ENCODE measurements at places on chromosomes 7 and 10.

DNA sequence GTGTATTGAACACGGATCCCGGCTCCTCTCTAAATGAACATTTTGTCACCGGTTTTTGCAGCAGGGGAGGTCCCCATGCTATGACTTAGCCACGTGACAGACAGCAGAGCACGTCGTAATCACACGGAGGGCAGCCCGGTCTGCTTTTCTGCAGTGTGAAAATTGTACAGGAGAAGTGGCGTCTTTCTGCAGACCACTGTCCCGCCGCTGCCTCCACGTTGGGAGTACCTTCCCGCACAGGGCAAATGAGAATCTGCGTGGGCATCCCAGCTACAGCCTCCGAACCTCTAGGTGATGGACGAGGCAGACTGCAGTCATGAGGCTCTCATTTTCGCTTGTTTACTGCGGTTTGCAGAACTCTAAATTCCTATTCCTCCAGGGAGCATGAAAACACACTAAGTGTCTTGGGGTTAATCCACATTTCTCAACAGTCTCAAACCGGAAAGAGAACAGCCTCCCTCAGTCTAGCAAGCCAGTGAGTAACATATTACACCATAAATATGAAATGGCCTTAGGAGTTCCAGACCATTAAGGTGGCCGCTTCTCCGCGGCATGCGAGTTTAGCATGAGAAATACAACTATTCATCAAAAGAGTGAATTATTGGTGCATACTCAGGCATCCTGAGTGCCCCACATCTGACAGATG is 89.8 kb downstream of the TCERG1L start:
- no peak for DNase-seq

DNA sequence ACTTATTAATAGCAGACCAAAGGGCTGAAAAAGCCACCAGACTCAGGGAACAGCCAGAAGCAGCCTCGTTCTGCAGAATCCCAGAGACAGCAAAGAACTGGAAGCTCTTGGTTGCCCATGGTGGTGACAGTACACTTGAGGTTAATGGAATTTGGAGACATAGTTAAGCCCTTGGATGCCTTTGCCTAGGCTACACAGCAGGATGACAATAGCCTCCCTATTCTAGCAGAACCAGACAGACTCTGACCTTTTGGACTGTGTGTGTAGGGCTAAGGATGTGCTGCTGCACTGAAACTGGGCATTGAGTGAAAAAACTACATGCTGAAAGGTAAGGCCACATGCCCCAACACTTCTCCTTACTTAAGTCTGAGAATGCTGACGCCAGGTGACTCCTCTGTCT is 22.7 kb downstream of the OTUD1 start:
- DNase-seq, result no peak

DNA sequence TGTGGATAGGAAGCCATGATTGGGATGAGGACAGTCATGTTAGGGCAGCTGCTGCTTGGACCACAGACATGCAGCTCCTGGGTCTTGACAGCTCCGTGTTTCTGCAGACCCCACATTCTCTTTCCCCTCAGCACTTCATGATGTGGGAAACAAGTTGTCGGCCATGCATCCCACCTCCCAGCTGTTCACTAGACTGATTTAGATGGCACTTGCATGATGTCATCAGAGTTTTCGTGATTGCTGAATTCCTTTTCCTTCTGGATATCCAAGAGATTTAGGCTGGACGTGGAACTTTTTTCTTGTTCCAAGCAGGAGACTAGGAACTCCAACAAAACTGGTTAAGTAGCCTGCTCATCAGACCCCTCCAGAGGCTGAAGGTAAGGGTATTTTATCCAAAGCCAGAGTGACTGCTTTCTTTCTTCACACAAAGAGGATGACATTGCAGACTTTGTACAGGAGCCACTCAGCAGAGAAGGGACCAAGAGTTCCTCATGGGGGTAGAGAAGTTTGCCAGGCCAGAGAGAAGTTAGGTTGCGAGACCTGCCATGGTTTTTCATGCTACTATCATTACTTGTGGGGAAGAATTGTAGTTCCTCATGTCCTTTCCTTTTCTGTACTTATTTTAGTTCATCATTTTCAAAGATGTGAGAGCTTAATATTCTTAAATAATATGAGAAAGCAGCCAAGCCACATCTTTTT is 117.7 kb upstream of the GJD4 start:
- peak; percentile 9 for DNase-seq

- DNase-seq, result no peak
Observed at GRCh38 chr7:96285579-96285978, 36.3 kb downstream of the SLC25A13 start.

DNA sequence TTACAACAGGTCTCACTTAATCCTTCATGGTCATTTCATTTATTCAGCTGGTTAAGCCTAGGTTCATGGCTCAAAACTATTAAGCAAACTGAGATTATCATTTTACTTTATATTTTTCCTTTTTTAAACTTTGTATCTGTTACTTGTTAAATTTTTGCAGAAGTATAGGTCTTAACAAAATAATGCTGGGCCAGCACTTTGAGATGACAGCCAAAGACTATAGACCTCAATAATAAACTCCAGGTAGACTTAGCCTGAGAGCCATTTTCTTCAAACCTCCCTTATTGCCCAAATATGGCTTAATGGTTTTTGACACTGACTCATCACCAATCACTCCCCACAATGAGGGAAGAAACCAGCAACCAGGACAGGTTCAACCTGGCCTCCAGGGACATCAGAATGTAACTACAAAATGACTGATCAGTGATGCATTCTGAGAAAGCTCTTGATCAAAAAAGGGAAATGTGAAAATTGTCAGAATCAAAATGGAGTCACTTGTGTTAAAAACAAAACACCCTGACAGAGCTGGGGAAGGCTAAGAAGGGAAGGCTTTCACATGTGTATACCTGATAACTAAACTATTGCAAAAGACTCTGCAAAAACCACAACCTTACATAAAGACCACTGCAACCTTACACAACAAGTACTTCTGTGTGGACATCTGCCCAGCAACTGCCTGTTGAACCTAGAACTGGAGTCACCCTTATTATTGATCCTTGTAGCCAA is 2.1 kb upstream of the CCDC126 start:
- DNase-seq, result no peak

DNA sequence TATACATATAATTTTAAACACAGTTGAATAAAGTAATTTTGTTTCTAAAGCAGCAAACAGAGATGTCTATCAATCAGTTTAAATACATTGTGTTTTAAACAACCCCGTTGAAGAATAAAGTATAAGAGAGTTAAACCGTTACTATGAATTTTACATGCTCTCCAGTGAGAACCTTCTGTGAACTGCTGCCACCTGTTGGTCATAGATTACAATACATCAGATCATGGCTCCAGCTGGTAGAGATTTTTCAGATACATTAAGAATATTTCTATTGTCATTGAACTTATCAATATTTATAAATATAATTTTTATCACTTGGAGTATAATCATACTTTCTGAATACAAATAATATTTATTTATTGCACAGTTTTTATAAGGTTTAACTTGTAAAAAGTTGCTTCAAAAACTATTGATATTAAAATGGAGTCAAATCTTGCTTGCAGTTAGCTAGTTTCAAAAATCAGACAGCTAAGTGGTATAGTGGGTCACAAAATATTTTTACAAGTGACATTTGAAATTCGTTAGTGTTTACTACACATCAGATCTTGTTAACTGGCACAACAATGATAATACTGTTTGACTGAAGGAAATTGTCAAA is 561.2 kb upstream of the PHF14 start:
- peak; percentile 27 for DNase-seq

- no peak for DNase-seq
Observed at GRCh38 chr10:63753808-63754207, 232.6 kb downstream of the REEP3 start.

GRCh38 chr7:77931841-77932240 is 133.3 kb downstream of the PHTF2 start:
- DNase-seq, result no peak

DNA sequence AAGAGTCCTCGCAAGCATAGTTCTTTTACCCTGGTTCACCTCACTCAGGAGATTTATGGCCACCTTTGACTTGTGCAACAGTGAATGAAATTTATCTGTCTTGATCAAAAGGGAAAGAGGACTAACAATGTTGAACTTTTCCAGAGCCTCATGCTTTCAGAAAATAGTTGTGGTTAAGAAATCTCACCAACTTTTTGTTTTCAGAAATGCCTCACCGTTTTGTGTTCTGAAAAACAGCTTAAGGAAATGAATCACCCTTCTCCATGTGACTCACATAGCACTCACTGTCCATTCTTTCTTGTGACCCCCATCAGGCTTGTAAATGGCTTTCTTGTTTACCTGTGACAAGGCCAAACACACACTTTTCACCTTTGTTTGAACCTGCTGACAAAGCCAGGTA is 148.6 kb upstream of the FAM3C start:
- peak; percentile 85 for DNase-seq

DNA sequence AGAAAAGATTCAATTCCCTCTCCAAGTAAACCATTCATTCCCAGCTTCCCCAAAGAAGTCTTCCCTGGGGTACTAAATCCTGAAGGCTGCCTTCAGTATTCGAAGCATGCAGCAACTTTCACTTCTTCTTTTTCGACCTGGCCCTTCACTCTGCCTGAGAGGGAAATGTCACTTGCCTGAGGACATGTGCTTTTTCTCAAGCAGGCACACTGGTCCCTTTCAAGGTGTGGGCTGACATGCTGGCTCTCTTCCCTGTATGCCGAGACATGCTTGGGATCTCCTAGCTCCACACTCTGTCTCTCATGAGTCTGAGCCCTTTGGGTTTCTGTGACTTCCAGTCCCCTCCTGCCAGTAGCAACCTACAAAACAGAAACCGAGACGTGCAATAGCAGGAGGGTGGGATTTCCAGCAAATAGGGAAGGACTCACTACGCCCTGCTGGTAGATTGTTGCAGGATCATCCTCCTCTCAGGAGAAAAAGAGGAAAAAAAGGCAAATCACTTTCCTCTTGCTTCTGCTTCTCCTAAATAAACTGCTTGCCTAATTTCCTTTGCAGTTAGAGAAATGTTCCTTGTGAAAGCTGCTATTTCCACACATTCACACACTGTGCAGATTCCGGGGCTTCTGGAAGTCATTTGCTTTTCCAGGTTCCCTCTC is 33.5 kb downstream of the FIGNL1 start:
- DNase-seq, result no peak

DNA sequence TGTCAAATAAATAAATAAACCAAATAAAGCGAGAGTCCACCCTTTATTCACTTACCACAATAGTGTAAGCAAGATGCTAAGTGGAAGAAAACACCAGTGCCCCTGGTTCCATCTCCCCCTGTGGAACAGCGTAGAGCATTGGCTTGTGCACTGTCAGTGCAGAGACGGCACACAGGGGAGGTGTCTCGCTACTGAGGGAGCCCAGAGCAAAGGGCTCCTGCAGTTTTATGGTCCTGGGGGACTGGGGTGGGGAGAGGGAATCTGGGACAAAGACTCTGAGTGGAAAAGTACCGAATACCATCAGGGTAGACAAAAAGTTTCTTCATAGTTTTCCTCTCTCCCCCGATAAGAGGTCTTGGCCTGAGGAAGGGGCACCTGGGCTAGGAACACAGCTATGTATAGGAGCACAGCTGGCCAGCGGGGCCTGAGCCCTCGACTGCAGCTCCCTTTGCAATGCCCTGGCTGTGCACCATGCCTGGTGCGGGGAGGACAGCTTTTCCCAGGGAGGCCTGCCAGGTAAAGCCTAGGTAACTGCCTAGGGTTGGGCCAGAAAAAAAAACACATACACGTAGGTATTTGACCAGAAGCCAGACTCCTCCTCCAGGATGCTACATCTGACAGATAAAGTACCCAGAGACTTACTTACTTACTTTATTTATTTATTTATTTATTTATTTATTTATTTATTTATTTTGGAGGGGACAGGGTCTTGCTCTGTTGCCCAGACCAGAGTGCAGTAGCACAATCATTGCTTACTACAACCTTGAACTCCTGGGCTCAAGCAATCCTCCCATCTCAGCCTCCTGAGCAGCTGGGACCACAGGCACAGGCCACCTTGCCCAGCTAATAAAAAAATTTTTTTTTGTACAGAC is 88.8 kb upstream of the KIF5B start:
- no peak for DNase-seq

- DNase-seq, result no peak
Observed at GRCh38 chr7:128310499-128310898, 33.2 kb downstream of the RBM28 start.

GRCh38 chr7:132141109-132141508 is 435.2 kb downstream of the PLXNA4 start:
- no peak for DNase-seq

GRCh38 chr10:110391541-110391940 is 86.8 kb upstream of the SMNDC1 start:
- no peak for DNase-seq

GRCh38 chr10:120039046-120039445 is 146.5 kb downstream of the SEC23IP start:
- DNase-seq, result no peak

GRCh38 chr10:31319602-31320549 is 860 bp downstream of the ZEB1 start:
- DNase-seq, result no peak

DNA sequence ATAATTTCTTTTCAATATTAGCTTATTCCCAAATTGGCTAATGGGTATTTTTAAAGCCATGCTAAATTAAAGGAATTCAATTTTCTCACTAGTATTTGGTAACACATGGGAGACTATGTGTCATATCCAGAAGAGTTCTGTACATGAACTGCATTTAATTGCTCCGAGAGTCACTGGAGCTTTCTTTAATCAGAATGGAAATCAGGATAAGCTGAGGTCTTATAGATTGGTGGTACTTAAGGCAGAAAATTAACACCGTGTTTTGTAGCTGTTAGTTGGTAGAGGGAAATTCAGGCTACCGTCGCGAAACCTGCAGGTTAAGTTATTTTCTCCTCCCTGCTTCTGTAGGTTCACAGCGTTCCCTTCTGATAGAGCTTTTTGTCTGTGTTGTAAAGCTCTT is at the start of gene WEE2:
Gene WEE2 (plus strand): TSS at position 3 of the 400 bp plus-strand sequence. CDS start 406 bp downstream, outside the sequence.
- no peak for DNase-seq

DNA sequence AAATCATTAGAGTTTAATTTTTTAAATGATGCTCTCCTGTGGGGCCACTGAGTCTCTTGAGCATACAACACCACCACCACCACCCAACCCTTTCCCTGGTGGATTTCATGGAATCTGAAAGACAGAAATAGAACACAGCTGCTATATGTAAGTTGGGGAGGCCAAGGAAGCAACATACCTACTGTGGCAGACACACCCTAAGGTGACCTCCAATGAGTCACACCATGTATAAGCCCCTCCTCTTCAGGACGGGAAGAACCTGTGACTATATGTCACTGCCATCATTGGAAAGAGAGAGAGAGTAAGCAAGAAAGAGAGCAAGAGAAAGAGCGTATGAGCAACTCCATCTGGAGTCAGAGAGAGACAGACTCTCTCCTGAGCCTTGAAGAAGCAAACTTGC is 172.4 kb upstream of the NFE2L3 start:
- no peak for DNase-seq

GRCh38 chr10:1706711-1707110 is 30.6 kb downstream of the ADARB2 start:
- DNase-seq, result no peak

DNA sequence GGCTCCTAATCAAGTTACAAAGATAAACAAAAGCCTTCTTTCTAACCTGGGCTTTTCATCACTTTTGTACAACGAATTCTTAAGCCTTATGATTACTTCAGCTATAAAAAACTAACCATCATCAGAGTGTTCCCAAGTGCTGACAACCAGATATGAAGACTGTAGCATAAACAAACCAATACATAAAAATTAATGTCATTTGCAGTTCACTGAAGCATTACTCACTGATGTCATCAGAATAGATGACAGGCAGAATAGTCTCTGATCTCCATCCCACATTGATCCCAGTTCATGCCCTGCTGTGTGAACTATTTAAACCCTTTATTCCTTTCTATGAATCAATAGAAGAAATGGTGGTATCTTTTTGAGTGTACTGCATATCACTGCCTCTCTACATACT is 84.4 kb downstream of the DNAJC1 start:
- DNase-seq, result no peak

- DNase-seq, result no peak
Observed at GRCh38 chr7:107981466-107981865, 21.5 kb downstream of the LAMB1 start.

Data from brain microvascular endothelial cell (primary cell).